ENCODE measurements at places on chromosomes 6 and 20. TPM values are rescaled to one million over a fixed set of nuclear protein-coding genes. Genes with fewer than 3 reads are reported as not detected.

Gene CEP85L
- total RNA-seq: 59.1 TPM

DNA sequence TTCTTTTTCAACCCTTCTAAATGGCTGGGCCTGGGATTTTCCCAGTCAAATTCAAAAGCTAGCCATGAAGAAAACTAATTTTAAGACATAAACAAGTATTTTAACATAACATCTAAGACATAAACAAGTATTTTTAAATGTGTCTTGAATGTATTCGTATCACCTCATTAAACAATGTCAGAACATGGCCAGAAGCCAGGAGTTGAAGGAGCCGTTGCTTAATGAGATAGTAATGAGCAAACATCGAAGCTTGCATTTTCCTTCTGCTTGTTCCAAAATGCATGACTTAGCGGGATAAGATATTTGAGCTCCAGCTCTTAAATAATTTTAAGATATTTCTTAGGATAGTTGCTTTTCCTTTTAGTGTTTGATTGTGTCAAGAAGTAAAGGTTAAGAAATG, 4.2 kb upstream of the RNF182 start:
- no peak for DNase-seq

GRCh38 chr20:47872341-47872740, 87.1 kb upstream of the SULF2 start:
- DNase-seq: no peak

- no peak for DNase-seq
Measured at GRCh38 chr6:55916188-55916587, 40.8 kb upstream of the BMP5 start.

- no peak for DNase-seq
Measured at GRCh38 chr20:58713801-58714339, 21.3 kb downstream of the NPEPL1 start.

GRCh38 chr6:63663147-63663955, 27.7 kb downstream of the PHF3 start:
- no peak for DNase-seq

DNA sequence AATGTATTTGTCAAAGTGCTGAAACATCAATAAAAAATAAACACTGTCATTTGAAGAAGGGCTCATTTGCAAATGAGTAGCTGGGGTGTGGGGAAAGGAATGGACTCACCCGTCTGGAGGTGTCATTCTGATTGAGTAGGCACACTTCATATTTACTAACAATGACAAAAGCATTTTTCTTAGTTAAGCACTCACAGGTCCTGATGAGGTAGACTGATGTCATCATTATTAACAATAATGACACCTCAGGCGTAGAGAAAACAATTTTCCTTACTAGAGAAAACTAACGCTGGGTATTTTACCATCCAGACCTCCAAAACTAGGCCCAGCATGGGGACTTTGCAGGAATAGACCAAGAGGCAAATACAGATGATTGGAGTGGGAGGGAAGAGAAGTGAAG, 76.0 kb downstream of the UNC5CL start:
- no peak for DNase-seq

Gene DEFB124
- total RNA-seq: not detected

GRCh38 chr20:6611911-6612605, 155.4 kb upstream of the BMP2 start:
- DNase-seq: no peak

- DNase-seq: no peak
Measured at GRCh38 chr6:99810942-99811620, 182.9 kb downstream of the MCHR2 start.
